ENCODE measurements at places on chromosomes 3 and 15.

- DNase-seq: no peak
These were observed 27.1 kb downstream of the RPSA start for GRCh38 chr3:39433642-39434041.

DNA sequence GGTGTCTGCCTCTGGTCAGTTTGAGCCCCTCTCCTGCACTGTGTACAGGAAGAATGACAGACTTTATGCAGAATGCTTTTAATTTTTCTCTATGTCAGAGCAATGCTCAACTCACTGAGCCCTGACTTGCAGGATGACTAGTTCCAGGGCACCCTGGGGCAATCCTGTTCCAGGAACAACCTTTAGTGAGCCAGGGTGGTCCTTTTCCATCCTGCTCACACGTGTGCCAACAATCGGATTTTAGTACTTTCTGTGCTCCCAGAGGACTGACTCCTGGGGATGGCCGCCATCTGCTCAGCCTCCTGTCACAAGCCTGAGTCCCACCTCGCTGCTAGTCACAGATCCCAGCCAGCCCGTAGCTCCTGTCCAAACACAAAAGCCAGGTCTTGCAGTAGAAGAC lies 48.2 kb upstream of the ALDH1A3 start:
- no peak for DNase-seq

DNA sequence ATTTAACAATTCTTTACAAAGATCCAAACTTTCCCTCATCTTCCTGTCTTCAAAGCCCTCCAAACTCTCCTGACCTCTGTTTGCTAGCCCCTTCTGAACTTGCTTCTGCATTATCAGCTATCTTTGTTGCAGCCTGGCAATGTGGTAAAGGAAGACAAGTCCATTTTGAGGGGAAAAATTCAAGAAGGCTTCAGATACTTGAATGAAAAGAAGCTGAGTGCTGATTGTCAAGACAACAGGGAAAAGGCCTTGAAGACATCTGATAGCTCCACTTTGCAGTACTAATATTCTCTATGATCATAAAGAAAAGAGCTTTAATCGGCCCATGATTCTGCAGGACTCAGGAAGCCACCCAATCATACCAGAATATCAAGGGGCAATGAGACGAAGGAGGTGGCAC lies 91.8 kb downstream of the LMLN start:
- no peak for DNase-seq

- DNase-seq: no peak
These were observed 35.8 kb downstream of the ST8SIA2 start for GRCh38 chr15:92429378-92430068.

DNA sequence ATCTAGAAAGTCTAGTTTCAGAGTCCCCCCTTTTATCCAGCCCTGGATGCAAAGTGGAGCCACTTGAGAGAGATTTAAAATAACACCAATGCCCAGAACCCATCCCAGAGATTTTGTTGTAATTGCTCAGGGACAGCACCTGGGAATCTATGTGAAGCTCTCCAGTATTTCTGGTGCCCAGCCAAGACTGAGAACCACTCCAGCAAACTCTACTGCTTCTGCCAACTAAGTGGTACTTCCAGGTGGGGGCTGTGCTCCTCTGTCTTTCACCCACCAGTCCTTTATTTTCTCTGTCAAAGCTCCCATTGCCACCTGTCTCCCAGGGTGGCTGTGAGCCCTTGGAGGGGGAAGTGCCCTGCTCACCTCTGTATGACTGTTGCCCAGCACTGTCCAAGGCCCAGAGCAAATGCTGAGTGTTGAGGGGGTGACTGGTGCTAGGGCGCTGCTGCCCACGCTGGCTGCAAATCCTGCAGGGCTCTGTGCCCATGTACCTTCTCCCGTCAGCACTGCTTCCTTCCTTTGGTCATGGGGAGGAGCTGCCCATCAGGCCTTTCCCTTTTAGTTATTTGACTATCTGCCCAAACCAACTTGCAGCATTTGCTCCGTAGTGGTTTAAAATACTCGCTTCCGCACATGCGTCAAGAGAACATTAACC lies 9.4 kb downstream of the CLSTN2 start:
- no peak for DNase-seq

Measured in stimulated activated CD8-positive, alpha-beta memory T cell treated with anti-CD3 and anti-CD28 coated beads, Interleukin-15, amount 100 ng/mL, for 4 hours (primary cell).